ENCODE measurements at places on chromosomes 2 and 18.

GRCh38 chr2:109528811-109529501 lies 84.8 kb downstream of the SEPTIN10 start:
- no peak overlapping the region for H3K4me3 ChIP-seq
- no peak for DNase-seq
- H3K27me3 ChIP-seq = no peaks in the 10 kb centered on the region

- H3K27ac ChIP-seq = no peak overlapping the region
- peaks cover 12% of the 10 kb centered on the region for H3K4me1 ChIP-seq
- no peaks in the 10 kb centered on the region for H3K27me3 ChIP-seq
- no peak overlapping the region for H3K4me3 ChIP-seq
Measured at GRCh38 chr2:112160283-112161250, 22.4 kb downstream of the FBLN7 start.

DNA sequence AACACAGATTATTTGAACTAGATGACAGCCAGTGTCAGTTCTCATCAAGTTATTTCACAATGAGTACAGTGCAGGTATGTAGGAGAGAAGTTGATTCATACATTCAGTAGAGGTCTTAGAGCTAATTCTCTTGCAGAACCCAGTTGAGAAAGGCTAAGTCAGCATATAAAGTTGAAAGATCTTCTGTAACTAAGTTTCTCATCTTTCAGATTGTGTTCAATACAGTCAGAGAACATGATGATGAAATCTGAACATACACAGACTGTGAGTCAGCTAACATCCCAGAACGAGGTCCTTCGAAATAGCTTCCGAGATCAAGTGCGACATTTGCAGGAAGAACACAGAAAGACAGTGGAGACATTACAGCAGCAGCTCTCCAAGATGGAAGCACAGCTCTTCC lies 41.9 kb upstream of the LIMS1 start:
- H3K4me1 ChIP-seq = no peaks in the 10 kb centered on the region
- no peak overlapping the region for H3K27ac ChIP-seq
- DNase-seq = no peak

DNA sequence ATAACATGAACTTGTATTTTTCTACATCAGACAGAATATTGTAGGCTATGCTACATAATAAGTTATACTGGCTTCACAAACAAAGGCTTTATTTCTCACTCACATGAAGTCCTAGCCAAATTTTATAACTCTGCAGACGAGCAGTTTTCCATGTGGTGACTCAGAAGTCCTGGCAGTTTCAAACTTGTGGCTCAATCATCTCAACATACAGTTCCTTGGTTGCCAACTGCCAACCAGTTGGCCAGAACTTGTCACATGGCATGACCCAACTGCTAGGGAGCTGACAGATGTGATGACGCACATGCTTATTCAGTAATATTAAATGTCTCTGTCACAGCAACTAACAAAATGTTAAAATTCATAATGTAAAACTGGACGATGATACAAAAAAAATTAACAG lies 63.8 kb upstream of the ZC3H15 start:
- no peaks in the 10 kb centered on the region for H3K36me3 ChIP-seq
- no peak overlapping the region for H3K4me3 ChIP-seq
- H3K4me1 ChIP-seq = peaks cover 7% of the 10 kb centered on the region
- H3K27me3 ChIP-seq = no peaks in the 10 kb centered on the region

DNA sequence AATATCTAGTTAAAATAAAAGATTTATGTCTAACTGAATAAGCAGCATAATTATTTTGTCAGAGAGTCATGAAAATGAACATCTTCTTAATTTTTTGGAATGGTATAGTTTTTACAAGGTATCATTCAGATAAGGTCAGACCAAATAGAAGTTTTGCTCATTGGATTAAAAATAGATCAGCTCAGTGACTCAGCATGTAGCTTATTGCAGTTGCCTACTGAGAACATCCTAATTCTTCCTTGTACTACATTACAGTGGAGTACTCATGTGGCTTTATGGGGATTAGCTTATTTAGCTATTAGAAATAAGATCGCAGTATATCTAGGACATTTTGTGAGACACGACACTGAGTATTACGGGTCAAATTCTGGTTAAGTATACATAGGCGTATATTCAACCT lies 38.2 kb upstream of the PPM1B start:
- H3K4me1 ChIP-seq = no peaks in the 10 kb centered on the region
- no peak overlapping the region for H3K27ac ChIP-seq
- no peak for DNase-seq
- H3K36me3 ChIP-seq = no peaks in the 10 kb centered on the region

DNA sequence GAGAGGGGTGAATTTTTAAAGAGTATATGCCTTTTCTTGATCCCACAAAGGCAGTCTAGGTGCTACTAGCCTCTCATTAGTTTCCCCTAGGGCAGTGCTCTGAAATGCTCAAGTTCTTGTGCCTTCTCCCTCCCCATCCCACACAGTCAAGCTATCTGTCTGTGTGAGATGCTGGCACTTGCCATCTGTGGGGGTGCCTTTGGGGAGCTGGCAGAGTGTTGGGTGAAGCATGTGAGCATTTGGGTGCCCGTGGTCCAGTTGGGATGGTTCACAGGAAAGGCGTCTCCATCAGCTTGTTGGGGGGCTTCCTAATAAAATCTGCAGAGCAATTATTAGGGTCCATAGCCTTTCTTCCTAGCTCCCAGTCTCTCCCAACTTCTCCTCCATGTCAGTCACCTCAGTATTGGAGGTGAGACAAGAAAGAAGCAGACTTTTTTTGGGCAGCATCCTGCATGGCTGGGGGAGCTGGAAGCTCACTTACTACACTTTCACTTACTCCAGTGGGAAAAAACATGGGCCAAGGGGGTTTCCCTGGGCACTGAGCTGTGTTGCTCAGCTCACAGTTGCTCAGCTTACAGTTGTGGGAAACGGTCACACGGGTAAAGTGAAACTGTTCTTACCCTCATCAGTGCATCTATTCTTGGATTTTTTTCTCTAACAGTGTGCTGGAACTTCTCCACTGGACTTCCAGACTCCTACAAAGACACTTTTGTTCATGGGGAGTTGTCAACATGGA lies 29.3 kb downstream of the COLEC11 start:
- H3K27ac ChIP-seq = no peak overlapping the region
- no peak overlapping the region for H3K4me3 ChIP-seq
- H3K4me1 ChIP-seq = no peaks in the 10 kb centered on the region
- DNase-seq = no peak
- H3K36me3 ChIP-seq = no peaks in the 10 kb centered on the region

GRCh38 chr2:239674981-239675825 lies 274.4 kb upstream of the HDAC4 start:
- H3K27me3 ChIP-seq = no peaks in the 10 kb centered on the region
- H3K4me1 ChIP-seq = no peaks in the 10 kb centered on the region
- no peak overlapping the region for H3K27ac ChIP-seq
- DNase-seq = no peak
- H3K36me3 ChIP-seq = no peaks in the 10 kb centered on the region

DNA sequence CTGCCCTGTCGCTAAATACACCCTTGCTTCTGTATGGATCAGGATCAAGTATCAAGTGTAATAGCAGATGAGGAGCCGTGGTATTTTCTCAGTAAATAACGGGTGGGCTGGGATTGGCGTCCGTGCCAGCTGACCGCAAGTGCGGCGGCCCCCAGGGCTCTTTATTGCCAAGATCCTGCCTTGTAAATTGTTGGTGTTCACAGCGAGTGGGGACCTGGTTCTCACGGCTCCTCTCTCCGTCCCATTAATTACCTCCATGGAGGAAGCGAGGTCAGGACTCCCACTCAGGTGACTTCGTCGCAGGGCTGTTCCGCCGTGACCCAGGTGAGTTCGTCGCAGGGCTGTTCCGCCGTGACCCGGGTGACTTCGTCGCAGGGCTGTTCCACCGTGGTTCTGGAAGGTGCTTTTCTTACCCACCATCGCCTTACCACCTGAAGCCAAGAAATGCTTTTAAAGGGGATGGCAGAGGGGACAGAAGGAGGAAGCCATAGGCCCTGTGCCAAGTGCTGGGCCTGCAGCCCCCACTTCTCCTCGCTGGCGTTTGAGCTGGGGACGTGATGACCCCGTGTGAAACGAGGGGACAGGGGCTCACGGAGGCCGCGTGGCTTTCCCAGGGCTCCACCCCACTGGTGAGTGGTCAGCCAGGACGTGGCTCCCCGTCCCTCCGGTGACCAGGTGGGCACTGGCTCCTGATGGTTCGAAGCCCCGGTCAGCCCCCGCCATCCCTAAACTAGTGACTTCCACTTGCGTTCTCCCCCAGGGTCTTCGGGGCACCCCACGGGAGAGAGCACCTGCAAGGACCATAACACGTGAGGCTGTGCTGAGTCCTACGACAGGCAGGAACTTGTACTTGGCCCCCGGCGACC lies 118.4 kb downstream of the TWIST2 start:
- no peak for DNase-seq

DNA sequence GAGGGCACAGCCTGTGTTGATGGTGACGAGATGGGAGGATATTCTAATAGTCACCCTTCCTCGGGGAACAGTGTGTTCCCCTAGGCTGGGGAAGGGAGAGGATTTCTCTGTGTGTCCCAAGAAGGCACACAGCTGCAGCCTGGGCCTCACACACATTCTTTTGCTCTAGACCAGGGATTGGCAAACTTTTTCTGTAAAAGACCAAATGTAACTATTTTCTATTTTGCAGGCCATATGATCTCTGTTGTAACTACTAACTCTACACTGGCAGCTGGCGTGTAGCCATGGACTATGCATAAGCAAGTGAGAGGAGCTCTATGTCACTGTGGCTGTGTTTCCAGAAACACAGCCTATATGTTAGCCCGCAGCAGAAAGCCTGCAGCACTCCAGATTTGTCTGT lies 65.8 kb downstream of the ARHGAP28 start:
- H3K4me1 ChIP-seq = no peaks in the 10 kb centered on the region
- H3K27me3 ChIP-seq = no peaks in the 10 kb centered on the region
- no peak overlapping the region for H3K27ac ChIP-seq
- H3K36me3 ChIP-seq = no peaks in the 10 kb centered on the region

GRCh38 chr2:159555651-159556392 lies 60.5 kb downstream of the BAZ2B start:
- H3K27ac ChIP-seq = no peak overlapping the region
- H3K4me1 ChIP-seq = no peaks in the 10 kb centered on the region
- H3K36me3 ChIP-seq = no peaks in the 10 kb centered on the region

GRCh38 chr2:207371877-207372276 lies 157.9 kb upstream of the CREB1 start:
- H3K36me3 ChIP-seq = no peaks in the 10 kb centered on the region
- no peaks in the 10 kb centered on the region for H3K4me1 ChIP-seq
- no peak for DNase-seq
- H3K27me3 ChIP-seq = no peaks in the 10 kb centered on the region

- no peak for DNase-seq
- H3K4me1 ChIP-seq = no peaks in the 10 kb centered on the region
- no peak overlapping the region for H3K27ac ChIP-seq
- no peaks in the 10 kb centered on the region for H3K27me3 ChIP-seq
Measured at GRCh38 chr2:154425994-154426393, 272.5 kb upstream of the KCNJ3 start.

- H3K36me3 ChIP-seq = no peaks in the 10 kb centered on the region
- H3K27ac ChIP-seq = no peak overlapping the region
- DNase-seq = no peak
Measured at GRCh38 chr2:14558335-14558919, 74.1 kb upstream of the LRATD1 start.

GRCh38 chr2:224027070-224027469 lies 12.0 kb downstream of the SERPINE2 start:
- H3K4me3 ChIP-seq = no peak overlapping the region
- no peaks in the 10 kb centered on the region for H3K36me3 ChIP-seq
- DNase-seq = no peak
- no peaks in the 10 kb centered on the region for H3K27me3 ChIP-seq
- H3K4me1 ChIP-seq = peaks cover 7% of the 10 kb centered on the region

DNA sequence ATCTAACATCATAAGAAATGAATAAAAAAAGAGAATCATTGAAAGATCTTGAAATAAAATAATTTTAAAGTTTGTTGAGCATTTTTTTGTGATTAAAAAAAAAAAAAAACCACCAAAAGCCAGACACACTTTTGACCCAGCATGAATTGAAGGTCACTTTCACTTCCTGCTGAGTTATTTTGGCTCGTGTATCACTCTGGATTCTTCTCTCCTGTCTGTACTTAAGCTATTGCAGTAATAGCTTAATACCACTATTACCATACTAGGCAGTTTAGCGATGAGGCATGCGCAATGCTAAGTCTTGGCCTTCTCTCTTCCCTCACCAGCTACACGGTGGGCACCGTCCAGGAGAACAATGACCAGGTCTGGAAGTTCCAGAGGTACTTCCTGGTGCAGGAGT lies 54.5 kb upstream of the SPP2 start:
- H3K4me1 ChIP-seq = peaks cover 14% of the 10 kb centered on the region
- H3K36me3 ChIP-seq = no peaks in the 10 kb centered on the region
- H3K27ac ChIP-seq = no peak overlapping the region
- H3K4me3 ChIP-seq = no peak overlapping the region
- H3K27me3 ChIP-seq = no peaks in the 10 kb centered on the region
- DNase-seq = no peak

- no peak overlapping the region for H3K27ac ChIP-seq
- no peaks in the 10 kb centered on the region for H3K27me3 ChIP-seq
- H3K4me1 ChIP-seq = no peaks in the 10 kb centered on the region
- H3K4me3 ChIP-seq = no peak overlapping the region
- DNase-seq = no peak
- H3K36me3 ChIP-seq = no peaks in the 10 kb centered on the region
Measured at GRCh38 chr2:150589681-150590080, 102.2 kb upstream of the RND3 start.

DNA sequence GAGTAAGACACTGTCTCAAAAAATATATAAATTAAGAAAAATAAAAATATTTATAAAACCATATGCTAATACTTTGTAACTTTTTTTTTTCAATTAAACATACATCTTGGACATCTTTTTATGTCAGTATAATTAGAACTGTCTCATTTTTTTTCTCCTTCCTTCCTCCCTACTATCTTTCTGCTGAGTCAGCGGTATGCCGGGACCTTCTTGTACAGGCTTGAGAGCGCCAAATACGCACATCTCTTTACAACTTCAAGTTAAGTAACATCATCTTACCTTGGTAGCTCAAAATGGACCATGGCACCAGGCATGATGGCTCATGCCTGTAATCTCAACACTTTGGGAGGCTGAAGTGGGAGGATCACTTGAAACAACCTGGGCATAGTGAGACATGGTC lies 153.4 kb downstream of the FAM161A start:
- no peaks in the 10 kb centered on the region for H3K4me1 ChIP-seq
- DNase-seq = no peak
- H3K27me3 ChIP-seq = no peaks in the 10 kb centered on the region
- H3K27ac ChIP-seq = no peak overlapping the region

- DNase-seq = no peak
- no peaks in the 10 kb centered on the region for H3K4me1 ChIP-seq
- no peak overlapping the region for H3K4me3 ChIP-seq
- no peaks in the 10 kb centered on the region for H3K27me3 ChIP-seq
- H3K36me3 ChIP-seq = peaks cover 24% of the 10 kb centered on the region
- H3K27ac ChIP-seq = no peak overlapping the region
Measured at GRCh38 chr2:23859983-23860382, 66.9 kb downstream of the ATAD2B start.

DNA sequence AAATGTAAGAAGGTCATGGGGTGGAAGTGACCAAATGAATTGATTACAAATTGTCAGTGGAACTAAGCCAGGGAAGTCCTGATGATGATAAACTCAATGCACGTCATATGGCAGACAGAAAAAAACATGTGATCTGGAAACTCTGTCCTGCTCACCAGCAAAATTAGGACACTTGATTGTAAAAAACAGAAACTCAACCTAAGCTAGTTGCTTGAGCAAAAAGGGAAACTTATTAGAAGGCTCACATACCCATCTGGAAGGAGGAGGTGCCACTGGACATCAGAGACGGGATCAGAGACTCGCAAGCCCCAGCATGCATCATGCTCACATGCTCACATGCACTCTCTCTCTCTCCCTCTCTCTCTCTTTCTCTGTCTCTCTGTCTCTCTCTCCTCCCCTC lies 96.8 kb downstream of the SP3 start:
- H3K4me1 ChIP-seq = no peaks in the 10 kb centered on the region
- no peaks in the 10 kb centered on the region for H3K27me3 ChIP-seq
- H3K27ac ChIP-seq = no peak overlapping the region
- no peaks in the 10 kb centered on the region for H3K36me3 ChIP-seq

Measured in effector memory CD4-positive, alpha-beta T cell (primary cell).